ENCODE measurements at places on chromosomes 12 and 14.

- DNase-seq, result no peak
Observed at GRCh38 chr12:118827047-118827446, 154.3 kb upstream of the SRRM4 start.

DNA sequence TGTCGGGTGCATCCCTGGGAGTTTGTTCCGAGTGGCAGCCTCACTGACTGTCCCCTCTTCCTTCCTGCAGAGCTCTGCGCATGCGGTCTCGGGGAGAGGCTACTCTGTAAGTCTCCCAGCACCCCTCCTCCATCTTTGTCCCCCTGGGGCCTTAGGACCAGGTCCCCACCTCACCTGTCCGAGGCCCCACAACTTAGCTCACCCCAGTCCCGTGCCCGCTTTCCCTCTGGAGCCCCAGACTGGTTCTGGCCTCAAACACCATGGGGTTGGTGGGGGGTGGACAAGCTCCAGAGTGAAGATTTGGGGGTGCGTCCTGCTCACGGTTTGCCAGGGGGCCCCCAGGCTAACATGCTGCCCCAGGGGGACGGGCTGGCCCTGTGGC lies 37.9 kb downstream of the FBRSL1 start:
- DNase-seq, result no peak

- no peak for DNase-seq
Observed at GRCh38 chr14:99571303-99571986, 32.6 kb downstream of the CCDC85C start.

- no peak for DNase-seq
Observed at GRCh38 chr14:44586910-44587309, 79.8 kb upstream of the FSCB start.

DNA sequence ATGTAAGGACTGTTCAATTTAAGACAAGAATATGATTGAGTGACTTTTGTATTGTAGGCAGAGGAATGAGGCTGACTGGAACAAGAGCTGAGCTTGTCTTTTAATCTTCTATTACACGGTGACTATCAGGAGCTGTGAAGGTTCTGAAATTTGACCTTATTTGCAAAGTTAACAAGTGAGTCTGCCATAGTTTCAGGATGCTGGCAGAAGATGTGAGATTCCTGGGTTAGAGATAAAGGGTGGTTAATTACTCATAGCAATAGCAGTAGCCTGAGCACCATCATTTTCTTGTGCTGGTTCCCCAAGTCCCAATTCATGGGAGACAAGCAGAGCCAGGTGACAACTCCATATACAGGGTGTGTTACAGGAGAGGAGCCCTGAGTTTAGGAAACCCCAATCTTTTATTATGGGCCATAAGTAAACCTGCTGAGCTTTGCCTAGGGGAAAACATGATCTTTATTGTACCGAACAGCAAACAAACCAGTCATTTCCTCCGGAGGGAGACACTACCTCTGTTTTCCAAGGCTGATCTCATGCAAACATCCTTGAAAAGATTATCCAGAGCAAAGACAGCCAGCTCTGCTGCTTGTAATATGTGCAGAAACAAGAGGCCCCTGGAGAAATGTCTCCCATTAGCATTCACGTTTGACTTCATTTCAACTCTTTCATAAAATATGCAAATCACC lies 51.7 kb upstream of the DDX11 start:
- DNase-seq, result no peak

GRCh38 chr14:45492876-45493275 lies 239.9 kb upstream of the MIS18BP1 start:
- no peak for DNase-seq

DNA sequence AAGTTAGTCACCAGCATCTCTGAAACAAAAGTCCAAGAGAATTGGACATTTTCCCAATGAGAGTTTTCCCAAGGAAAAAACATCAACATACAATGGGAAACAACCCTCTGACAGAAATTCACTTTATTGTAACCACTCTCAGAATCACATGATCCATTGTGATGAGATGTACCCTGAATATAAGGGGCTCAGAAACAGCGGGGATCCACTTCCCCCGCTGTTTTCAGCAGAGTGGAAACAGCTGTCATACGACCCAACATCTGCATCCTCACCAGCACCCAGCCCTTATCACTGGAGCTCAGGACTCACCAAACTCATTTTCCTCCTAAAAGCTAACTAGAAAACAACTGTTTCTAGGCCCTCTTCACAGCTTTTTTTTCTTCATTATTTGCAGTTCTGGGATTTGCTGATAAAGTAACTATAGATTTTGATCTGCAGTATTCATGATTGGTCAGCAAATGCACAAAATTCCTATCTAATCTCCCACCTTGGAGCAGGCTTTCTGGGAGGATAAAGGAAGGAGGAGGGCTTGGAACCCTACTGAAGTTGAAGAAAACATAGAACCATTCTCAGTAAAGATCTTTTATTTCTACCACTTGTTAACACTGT lies 31.3 kb downstream of the CORO1C start:
- DNase-seq, result no peak

DNA sequence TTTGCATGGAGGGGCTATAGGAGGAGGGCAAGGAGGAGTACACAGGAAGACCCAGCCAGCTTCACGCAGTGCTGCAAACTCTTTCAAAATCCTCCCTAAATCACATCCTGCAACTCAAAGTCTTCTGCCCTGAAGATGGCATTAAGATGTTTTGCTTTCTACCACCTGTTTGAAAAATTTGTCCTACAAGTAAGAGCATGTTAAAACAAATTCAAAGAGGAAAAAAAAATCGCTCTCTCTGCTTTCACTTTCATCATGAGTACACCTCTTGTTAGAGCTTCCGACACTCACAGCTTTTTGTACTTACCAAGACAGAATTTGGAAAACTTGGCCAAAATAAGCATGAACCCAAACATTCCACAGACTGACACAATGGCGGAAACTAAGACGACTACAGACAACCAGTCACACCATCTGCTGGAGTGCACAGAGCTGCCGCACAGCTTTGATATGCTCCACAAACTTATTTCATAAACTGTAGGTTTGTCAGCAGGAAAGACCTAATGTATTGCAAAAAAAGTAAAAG lies 21.3 kb downstream of the GCH1 start:
- no peak for DNase-seq

DNA sequence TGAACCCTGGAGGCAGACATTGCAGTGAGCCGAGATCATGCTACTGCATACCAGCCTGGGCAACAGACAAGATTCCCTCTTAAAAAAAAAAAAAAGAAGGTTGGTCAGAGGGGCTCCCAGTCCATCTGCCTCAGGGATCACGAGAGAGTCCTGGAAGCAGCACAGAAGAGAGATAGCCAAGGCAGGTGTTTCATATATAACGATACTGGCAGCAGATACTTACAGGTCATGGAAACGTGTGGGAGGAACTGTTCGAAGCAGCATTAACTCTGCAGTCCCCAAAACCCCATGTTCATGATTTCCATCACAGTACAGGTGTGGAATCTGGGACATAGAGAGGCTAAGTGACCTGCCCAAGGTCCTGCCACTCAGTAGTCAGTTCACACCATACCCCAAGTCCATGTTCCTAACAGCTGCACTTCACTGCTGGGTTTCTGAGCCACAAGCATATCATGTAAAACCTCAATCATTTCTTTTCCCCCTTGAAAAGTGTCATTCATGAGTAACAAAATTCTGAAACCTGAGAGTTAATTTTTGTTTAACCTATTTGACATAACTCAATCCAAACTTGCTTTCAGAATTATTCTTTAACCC lies 16.7 kb downstream of the CDK2AP1 start:
- DNase-seq, result no peak

DNA sequence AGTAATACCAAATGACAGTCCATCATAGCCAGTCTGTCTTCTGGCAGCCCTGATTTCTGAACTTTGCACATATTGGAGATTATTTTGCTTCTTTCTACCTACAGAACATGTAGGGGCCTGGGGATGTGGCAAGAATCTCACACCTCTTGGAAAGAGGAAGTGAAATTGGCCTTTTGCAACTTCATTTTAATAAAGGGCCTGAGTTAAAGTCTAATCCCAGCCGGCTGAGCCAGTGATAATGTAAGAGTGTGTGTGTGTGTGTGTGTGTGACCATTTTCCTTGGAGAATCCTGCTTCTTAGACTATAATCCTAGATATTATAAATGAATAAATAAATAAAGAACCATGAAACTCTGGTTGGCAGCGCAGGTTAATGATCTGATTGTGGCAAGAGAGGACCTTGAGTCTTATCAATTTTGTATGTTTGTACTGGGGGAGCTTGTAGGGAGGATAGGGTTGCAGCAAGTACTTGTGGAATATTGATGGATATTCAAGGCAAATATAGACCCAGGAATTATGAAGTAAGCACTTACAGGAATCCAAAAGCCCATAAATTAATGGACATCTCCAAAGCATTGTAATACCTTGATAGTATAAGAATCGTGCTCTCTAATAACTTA lies 233.2 kb upstream of the AMIGO2 start:
- DNase-seq, result no peak

- DNase-seq, result no peak
Observed at GRCh38 chr12:109606320-109607028, 32.9 kb downstream of the MVK start.

GRCh38 chr14:104284107-104284592 lies 145.8 kb downstream of the KIF26A start:
- no peak for DNase-seq

GRCh38 chr12:89645434-89645833 lies 63.2 kb downstream of the ATP2B1 start:
- no peak for DNase-seq

DNA sequence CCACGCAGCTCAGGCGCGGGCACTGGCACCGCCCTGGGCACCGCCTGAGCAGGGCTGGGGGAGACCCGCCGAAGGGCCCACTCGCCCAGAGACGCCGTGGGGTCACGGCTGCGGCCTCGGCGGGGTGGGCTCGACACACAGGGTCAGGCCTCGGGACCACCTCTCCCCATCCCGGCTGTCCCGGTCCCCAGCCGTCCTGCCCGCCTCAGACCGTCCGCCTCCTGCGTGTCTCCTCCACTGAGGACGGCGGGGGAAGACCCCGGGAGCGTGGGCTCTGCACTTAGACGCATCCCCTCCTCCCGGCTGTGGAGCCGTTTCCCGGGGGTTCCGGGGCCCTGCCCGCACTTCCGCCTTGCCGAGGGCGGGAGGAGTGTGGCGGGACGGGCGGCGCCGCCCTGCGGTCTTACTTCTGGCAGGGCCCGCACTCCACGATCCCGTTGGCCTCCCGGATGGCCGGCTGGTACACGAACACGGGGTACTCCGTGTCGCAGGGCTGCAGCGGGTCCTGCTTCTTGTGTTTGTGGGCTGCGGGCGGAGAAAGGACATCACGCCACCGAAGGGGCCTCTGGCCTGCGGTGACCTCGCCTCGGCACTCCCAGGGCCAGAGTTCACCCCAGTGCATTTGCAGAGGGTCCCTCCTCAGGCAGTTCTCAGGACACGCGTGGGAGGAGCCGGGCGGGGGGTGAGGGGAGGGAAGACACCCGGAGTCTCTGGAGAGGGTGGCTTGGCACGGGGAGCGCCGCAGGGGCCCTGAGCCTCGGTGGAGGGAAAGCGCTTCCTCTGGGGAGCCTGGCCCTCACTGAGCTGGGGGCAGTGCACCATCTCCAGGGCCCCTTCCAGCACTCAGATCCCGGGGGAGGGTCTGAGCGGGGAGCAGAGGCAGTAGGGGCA lies 23.1 kb upstream of the LRTM2 start:
- no peak for DNase-seq

DNA sequence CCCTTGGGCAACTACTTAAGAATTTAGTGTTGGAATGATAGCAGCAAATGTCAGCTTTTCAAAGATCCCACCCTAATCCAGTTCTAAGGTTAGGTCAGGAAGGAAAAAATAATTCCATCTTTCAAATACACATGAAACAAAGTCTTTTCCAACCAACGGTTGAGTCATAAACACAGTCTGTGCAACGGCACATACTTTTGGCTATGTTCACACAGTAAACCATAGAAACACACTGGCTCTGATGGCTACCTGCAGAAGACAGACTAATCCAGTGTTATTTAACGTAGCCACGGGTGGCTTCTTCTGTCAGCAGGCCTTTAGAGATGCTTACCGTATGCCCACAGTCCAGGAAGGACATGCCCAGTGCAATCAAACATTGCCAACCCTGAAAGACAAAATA lies 35.7 kb downstream of the HIGD1C start:
- no peak for DNase-seq

Data from esophagus squamous epithelium (tissue), 5 donors.